ENCODE measurements at places on chromosomes 4 and X. TPM values are rescaled to one million over a fixed set of nuclear protein-coding genes. Genes with fewer than 3 reads are reported as not detected.

DNA sequence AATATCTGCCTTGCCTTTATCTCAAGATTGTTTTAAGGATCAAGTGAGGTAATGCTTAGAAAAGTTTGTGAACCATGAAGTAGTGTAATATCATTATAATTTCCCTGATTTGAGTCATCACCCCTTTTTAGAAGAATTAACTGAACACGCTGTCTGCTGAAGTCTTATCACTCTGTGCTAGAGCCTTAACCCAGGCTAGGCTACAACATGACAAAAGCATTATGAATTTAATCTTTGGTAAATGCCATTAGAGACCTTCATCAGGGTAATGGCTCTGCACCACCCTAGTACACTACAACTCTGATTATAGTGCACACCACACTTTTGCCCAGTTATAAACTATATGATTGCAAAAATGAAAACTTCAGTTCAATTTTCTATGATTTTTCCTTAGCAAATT is 118.3 kb downstream of the ADGRL3 start:
- DNase-seq, result no peak

GRCh38 chr4:172892300-172892699 is 276.3 kb upstream of the GALNT7 start:
- no peak for DNase-seq

GRCh38 chrX:132208422-132208821 is 10.8 kb downstream of the RAP2C start:
- no peak for DNase-seq

DNA sequence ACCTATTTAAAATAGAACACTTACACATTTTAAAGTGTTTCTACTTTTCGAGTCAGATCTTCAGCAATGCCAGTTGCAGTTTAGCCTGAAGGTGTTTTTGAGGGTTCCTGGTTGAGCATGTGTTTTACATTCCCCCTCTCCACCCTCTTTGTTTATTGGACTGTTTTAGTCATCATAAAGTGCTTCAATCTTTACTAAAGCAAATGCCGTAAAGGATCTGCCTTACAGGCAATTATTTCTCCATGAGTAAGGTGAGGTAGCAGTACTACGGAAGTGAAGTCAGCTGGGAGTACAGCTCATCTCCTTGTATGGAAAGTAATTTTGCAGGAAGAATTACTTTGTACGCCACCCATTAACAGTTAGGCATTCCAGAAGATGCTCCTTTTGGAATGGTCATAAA is 36.9 kb downstream of the PDLIM5 start:
- DNase-seq, result no peak

DNA sequence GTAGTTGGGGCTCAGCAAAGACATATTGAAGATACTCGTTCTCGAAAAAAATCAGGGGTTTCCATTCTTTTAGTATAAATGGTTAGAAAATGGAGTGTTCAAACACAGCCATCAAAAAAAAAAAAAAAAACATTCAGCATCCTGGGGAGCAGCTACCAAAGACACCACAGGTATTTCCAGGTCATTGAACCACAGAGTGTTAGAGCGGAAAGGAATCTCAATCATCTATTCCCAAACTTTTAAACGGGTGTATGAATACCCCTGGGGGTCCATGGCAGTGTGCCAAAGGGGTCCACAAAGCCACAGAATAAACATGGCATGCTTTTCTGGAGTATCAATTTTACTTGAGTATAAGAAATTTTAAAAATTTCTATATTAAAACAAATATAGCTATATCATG is 6.9 kb upstream of the FGF16 start:
- no peak for DNase-seq

DNA sequence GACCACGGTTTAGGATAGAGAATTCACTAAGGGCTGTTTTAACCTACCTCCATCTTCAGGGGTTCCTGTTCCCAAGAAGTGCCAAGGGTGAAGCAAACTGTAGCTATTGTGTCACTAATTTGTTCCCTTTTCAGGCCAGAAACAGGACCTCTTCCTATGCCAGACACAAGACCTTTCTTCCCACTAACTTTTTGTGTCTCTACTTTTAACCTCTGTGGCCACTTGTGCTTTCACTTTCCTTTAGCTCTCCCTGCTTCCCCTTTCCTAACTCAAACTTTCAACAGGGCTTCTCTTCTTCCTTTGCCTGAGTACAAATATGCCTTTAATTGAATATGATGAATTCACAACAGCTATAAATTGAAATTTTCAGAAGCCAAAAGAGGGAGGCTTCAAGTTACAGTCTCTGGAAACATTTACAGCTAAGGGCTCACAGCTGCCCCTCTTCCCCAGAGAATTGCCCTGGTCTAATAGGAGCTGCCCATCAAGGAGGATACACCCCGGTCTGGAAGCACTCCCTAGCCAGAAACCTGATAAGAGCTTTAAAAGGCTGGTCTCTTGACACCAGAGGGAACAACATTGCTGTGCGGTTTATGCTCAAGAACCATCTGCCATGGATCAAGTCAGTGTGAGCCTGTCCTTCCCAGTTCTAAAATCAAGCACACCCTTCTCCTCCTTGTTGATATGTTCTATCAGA is 61.7 kb upstream of the PLS3 start:
- no peak for DNase-seq

- no peak for DNase-seq
Observed at GRCh38 chr4:183515411-183515810, 10.6 kb downstream of the ING2 start.

GRCh38 chr4:145390571-145390970 is 91.1 kb upstream of the SMAD1 start:
- DNase-seq, result no peak

GRCh38 chr4:145719752-145720624 is 40.0 kb downstream of the C4orf51 start:
- DNase-seq, result no peak

The CDS1 gene
- total RNA-seq, result 21.6 TPM

The POLN gene
- total RNA-seq, result 5.9 TPM
